ENCODE measurements at places on chromosomes 7 and 10.
A peak's percentile ranks its signal among the peaks of the same experiment; 100 is the strongest.

GRCh38 chr10:128274938-128275337 is 148.7 kb upstream of the MKI67 start:
- DNase-seq: peak; percentile 89

- DNase-seq: no peak
Measured at GRCh38 chr10:84288151-84288550, 40.2 kb upstream of the CCSER2 start.

DNA sequence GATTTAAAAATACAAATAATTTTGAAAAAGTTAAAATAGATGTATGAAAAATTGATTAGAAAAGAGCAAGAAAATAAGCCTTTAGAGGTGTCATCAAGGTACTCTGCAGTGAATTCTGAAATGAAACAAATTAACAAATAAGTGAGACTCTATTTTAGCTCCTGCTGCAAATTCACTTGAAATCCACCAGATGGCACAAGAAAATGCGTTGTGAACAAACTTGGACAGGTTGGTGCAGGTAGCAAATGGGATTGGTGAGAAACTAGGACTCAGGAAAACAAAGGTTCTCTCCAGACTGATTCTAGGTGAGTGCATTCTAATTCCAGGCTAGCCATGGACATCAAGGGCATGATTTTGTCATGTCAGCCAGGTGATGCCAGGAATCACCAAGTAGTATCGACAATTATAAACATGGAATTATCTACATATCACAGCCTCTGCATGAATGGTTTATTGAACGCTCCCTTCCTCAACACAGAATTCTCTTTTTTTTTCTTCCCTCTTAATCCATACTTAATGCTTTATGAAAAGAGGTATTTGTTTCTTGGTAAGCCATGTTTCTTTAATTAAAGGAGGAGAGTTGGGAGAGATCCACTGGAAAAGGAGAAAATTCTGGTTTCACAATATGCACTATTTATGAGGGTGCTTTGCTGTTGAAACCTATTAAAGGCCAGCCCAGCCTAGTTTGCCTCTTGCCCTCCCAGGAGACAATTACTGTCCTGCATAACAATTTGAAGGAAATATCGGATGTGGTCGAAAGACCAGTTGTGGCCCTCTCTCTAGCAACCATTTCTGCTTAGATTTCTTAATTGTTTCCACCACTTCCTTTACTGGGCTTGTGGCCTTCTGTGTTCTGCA is 118.1 kb downstream of the ZNF365 start:
- DNase-seq: peak; percentile 47

DNA sequence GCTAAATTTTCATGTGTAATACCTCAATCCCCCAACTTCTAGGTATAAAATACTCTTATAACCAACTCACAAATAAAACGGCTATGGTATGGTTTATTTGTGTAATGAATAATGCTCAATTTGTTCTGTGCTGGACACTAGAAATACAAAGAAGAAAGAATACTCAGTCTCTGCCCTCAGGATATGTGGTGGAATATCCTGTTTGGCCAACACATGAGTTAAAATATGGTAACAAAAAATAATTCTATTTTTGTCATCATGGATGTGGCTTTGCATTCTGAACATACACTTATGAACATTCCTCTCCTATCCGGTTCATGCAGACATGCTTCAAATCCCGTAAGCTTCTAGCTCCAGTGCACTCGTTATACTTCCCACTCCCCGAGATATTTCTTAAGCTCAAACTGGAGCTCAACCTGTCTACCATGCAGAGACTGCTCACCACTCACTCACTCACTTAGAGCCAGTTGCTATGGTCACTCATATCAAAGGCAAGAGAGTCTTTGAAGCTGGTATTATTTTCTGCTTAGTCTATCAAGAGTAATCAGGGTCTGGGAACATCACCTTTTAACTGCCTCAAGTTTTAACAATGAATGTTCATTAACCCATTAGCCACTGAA is 53.8 kb upstream of the SLC16A12 start:
- DNase-seq: no peak

GRCh38 chr10:45514291-45515270 is 140.6 kb downstream of the ALOX5 start:
- DNase-seq: no peak

- DNase-seq: peak; percentile 51
Measured at GRCh38 chr7:37052705-37053104, 328.4 kb upstream of the AOAH start.

GRCh38 chr10:96578633-96579032 is 8.2 kb downstream of the TM9SF3 start:
- no peak for DNase-seq

- DNase-seq: no peak
Measured at GRCh38 chr7:17155529-17155928, 142.9 kb upstream of the AHR start.

DNA sequence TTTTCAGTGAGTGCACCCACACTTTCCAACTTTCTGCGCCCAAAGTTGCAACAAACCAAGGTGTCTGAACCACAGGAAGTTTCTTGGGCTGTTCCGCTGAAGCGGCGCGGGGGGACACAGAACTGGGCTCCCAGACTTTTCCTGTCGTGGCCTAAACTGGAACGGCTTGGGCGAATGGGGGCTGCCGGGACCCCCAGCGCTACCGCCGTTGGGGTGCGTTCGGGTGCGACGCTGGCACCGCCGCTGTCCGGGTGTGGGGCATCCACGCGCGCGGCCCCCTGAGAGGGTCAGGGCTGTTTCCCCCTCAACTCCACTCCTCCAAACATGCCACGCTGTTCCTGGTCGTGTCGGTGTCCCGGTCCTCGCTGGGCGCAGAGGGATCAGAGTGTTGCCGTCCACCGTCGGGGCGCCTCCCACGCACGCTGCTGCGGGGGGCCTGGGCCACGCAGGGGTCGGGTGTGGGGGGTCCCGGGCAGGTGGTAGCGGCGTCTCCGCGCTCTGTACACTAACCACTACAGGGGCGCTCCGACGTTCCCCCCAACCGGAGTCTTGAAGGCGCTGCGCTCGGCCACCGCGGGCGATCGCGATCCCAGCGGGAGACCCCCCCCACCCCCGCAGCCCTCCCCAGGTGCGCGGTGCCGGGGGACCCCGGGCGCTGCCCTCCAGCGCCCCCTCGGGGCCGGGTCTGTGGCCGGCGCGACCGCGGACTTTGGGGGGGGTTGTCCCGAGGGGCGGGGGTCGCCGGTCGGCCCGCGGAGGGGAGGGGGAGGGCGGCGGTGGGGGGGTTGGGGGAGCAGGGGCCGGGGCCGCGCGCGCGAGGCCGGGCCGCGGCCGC is 2.2 kb upstream of the CUX1 start:
- peak; percentile 82 for DNase-seq

DNA sequence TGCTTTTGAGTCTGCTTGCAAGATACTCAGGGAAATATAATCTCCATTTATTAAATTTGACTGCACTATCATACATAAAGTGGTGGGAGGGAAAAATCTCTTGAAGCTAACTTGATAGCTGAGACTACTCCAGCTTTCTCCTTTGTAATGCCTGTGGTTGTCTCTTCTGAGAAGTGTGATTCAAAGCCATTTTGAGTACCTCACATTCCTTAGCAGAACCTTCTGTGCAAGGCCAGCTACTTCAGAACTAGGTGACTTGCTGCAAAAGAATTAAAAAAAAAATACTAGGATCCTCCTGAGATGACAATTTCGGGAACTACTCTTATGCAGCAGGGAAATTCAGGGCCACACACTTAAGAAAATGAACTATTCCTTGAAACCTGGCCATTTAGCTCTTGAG is 294.8 kb downstream of the MDFIC start:
- no peak for DNase-seq

GRCh38 chr10:5042922-5043321 is 39.3 kb upstream of the AKR1C2 start:
- no peak for DNase-seq
